Stimulated activated naive CD4-positive, alpha-beta T cell (primary cell): ENCODE measurements at places on chromosomes 5 and 9.

GRCh38 chr5:378976-379742, 57.6 kb downstream of the AHRR start:
- DNase-seq = no peak

DNA sequence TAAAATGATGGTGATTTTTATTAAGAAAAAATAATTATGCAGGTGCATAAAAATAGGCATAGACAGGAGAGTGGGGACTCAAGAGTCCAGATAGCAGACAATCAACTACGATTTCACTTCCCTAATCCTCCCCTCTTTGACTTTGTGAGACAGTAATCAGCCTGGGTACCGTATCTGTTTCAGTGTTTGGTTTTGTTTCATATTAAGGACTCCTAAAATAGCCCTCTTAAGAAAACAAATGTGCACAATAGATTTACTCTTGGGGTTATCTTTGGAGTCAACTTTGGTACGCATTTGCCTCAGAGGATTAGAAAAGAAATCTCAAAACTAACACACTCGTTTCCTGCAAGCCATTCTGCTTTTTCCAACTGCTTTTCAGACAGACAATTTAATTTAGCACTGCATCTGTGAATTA, 96.3 kb downstream of the ZNF608 start:
- DNase-seq = no peak

GRCh38 chr5:128668921-128669320, 130.9 kb upstream of the FBN2 start:
- DNase-seq = no peak

DNA sequence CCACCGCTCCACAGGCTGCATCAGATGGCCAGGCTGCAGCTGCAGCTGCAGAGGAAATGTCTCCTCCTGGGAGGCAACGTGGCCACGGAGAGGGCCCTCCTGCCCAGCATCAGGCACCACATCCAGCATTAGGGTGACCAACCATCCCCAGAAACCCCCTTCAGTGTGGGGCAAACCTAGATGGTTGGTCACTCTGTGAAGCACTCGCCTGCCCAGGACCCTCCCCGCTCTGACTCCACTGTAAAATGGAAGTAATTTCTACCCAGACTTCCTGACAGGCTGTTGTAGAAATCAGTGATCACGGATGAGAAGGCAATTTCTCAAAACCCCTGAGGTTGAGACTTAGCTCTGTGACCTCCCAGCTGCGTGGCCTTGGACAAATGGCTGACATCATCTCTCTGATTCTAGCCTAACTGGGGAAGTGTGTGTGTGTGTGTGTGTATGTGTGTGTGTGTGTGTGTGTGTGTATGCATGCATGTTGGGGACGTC, 31.6 kb downstream of the B4GALT1 start:
- DNase-seq = no peak

DNA sequence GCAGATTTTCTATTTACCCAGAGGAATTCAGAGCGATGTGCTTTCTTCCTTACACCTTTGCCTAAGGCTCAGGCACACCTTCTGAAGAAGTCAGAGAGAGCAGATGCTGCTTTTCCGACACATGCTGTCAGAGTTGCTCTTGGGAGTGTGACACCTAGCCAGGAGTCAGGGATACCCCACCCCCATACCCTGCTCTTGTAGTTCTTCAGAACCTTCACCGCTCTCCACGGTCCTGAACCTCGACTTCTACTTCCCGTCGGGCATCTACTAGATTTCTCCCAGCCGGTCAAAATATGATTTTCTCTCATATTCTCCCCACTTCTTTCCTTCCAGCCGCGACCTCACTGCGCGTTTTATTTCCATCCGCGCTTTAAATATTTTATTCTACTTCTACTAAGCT, 1.7 kb downstream of the GRIN3A start:
- no peak for DNase-seq

- DNase-seq = no peak
These were observed 14.5 kb downstream of the SH3GLB2 start for GRCh38 chr9:129013674-129014073.

DNA sequence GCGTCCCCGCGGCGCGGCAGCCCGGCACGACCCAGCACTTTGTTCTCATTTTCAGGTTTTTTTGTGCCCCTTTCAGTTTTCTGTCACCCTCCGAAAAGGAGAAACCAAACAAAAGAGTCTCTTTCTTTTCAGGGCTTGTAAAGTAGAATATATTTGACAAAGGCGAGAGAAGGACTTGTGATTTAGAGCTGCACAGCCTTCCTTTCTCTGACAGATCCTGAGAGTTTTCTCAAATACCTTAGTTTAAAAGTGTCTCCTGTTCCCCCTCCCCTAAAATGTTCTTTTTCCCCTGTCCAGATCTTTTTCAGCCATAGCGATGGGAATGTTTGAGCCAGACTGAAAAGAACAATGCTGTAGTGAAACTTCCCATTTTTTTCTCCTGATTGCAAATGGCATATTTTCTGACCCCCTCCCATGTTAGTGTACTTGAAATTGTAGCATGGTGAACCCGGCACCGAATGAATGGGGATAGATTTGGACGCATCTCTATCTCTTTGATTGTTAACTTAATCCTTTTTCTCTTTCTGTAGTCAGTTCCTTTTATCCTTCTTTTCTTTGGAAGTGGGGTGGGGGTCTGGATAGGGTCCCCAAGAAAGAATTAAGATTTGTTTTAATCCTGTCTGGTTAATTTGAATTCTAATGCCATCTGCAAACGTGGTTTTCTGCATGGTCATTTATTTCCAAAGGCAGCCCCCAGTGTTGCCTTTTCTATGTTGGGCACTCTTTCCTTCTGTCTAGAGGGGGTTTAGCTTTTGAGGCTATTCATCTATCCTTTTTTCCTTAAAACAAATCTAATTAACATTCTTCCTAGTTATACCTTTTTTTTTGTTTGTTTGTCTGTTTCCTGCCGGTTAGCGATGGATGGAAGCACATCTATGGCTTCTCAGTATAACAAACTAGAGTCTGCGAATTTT, 2.2 kb downstream of the ZSWIM6 start:
- no peak for DNase-seq

- DNase-seq = no peak
These were observed 306 bp downstream of the TRUB2 start for GRCh38 chr9:128321879-128322403.

- peak; percentile 46 for DNase-seq
These were observed at the start of gene ADAMTS6 for GRCh38 chr5:65481635-65482295. ADAMTS6 (minus strand) TSS chr5:65481920; CDS start chr5:65473673, 8,247 bp downstream.

- DNase-seq = no peak
These were observed 1.9 kb downstream of the MIGA2 start for GRCh38 chr9:129038109-129038852.

GRCh38 chr9:7968687-7969086, 169.1 kb upstream of the DMAC1 start:
- DNase-seq = no peak
